ENCODE measurements at places on chromosomes 11 and 22. TPM values are rescaled to one million over a fixed set of nuclear protein-coding genes. Genes with fewer than 3 reads are reported as not detected.
A peak's percentile ranks its signal among the peaks of the same experiment; 100 is the strongest.

GRCh38 chr22:46732513-46732912 is 5.5 kb downstream of the CERK start:
- no peak for DNase-seq

DNA sequence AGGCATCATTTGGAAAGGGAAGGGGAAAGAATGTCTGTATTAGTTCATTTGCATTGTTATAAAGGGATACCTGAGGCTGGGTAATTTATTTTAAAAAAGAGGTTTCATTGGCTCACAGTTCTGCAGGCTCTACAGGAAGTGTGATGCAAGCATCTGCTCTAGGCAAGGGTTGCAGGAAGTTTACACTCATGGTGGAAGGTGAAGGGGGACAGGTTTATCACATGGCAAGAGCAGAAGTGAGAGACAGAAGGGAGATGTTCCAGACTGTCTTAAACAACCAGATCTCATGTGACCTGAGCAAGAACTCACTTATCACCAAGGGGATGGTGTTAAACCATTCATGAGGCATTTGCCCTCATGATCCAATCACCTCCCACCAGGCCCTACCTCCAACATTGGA is 90.6 kb downstream of the CCDC83 start:
- no peak for DNase-seq

The OR52B4 gene
- not detected for total RNA-seq

The PATE4 gene
- total RNA-seq: not detected

DNA sequence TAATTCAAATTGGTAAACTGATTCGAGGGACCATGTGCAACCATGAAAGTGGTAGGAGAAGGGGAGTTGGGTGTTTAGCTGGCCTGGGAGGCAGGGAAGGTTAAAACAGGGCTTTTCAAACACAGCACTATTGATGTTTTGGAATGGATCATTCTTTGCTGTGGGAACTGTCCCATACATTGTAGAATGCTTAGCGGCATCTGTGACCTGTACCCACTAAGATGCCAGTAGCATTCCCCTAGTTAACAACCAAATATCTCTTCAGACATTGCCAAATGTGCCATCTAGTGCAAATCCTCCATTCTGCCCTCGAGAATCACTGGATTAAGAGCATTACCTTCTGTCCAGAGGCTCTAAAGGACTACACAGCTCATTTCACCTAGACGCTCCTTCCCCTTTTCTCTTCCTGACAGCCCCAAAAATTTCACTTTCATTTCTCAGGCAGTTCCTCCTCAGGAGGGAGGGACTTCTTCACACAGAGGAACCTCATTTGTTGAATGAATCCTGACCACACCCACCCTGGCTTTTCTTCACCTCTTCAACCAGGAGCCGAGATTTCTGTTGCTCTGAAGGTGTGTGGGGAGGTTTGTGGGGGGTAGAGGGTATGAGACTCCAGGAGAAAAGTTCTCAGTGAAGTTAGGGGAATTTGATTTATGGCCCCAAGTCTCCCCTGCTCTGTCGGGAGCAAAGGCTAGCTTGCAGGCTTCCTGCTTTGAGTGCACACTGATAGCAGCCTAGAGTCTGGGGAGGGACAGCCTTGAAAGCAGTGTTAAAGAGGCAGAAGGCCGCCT is at the start of gene TRIM34:
TRIM34 (plus strand) TSS at position 513 of the 791 bp plus-strand sequence. CDS start 7,331 bp downstream, outside the sequence.
- no peak for DNase-seq

The OR5A1 gene
- total RNA-seq: not detected

- DNase-seq: no peak
These were observed 954 bp upstream of the MN1 start for GRCh38 chr22:27802346-27803073.

The OLFML1 gene
- total RNA-seq: not detected

DNA sequence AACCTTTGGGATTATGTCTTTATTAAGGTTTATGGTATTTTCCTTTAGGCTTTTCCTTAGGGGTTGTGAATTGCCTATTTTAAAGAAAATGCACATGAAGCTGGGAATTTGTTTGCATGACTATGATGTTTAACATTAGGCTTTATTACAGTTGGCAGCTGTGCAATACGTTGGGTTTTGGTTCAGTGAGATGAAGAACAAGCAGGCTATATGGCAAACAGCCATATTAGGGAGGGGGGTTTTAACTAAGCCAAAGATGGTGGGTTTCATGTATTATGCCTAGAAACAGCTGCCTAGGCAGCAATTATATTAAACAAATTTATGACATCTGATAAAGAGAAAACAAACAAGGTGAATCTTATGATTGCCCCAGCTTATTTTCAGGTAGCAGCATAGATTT is 880.8 kb downstream of the FAM181B start:
- no peak for DNase-seq

The NOX4 gene
- total RNA-seq: not detected

The RBM4B gene
- 18.1 TPM for total RNA-seq

The PRSS23 gene
- total RNA-seq: 3.8 TPM

DNA sequence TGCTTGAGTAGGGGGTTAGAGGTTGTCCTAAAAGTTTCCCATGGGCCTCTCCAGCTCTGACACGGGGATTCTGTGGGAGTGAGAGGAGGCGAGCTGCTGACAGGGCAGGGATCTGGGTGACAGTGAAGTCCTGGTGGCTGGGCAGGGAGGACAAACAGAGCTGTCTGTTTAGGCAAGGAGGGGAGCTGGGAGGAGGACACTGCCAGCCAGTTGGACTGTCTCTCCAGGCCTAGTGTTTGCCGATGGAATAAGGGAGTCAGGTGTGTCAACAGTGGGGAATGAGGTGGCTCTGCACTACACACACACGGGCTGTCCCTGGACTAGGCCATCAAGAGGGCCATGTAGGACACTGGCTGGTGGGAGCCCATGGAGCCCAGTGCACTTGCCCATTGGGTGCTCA is 20.6 kb upstream of the SYT7 start:
- no peak for DNase-seq

GRCh38 chr11:121575250-121575962 is 122.6 kb upstream of the SORL1-AS1 start:
- no peak for DNase-seq

- no peak for DNase-seq
These were observed 60.0 kb upstream of the MYEOV start for GRCh38 chr11:69233744-69234570.

GRCh38 chr11:77127920-77128691 is at the start of gene MYO7A:
TSS of gene MYO7A (plus strand) at chr11:77128246. CDS start at chr11:77130635, 2,389 bp downstream.
- DNase-seq: no peak

The PLAAT2 gene
- not detected for total RNA-seq

- DNase-seq: no peak
These were observed 50.1 kb downstream of the DDX6 start for GRCh38 chr11:118740892-118741291.

GRCh38 chr22:42892156-42892555 is 35.1 kb upstream of the ARFGAP3 start:
- DNase-seq: no peak

- DNase-seq: no peak
These were observed 12.7 kb upstream of the CYP2R1 start for GRCh38 chr11:14904745-14905103.

The ADAMTS15 gene
- total RNA-seq: 0.44 TPM

DNA sequence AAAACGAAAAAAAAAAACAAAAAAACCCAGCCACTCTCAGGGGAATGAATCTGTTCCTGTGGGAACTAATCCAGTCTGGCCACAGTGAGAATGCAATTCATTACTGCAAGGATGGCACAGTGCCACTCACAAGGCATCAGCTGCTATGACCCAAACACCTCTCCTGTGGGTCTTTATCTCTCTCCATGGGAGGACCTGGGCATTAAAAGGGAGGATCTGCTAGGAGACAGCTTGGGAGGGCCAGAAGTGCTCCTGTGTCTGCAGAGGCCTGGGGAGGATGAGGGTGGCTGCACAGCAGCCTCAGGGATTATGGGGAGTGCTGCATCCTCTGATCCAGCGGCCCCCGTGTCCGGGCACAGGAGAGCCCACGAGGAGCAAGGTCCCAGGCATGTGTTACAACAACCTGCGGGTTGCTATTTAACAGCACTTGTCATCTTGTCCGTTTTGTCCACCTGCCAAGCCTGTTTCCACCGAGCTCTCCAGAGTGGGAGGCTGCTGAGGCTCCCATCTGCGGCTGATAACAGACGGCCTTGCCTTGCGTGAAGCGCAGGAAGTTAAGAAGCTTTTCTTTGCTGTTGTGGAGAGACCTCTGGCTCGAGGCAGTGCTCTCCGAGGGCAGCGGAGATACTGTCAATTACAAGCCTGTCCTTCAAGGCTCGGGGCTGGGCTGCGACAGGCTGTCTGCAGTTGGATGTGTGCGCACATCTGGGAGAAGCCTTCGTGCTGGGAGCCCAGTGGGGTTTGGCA is 97.7 kb downstream of the NXPE2 start:
- DNase-seq: no peak

DNA sequence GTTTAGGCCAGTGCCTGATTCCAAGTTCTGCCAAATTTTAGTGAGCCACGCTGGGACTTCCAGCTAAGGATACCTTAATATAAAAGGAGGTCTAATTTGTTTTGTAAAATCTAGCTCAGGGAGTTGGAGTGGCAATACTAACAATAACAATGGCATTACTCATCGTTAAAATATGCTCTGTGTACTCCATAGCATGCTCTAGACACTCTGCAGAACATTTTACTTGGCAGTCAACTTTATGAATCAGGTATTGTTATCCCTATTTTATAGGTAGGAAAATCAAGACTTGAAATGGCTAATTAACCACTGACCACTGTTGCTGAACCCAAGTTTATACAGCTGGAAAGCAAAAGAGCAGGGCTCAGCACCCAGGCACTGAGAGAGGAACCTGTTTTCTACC is 485.0 kb upstream of the KIRREL3 start:
- DNase-seq: no peak

DNA sequence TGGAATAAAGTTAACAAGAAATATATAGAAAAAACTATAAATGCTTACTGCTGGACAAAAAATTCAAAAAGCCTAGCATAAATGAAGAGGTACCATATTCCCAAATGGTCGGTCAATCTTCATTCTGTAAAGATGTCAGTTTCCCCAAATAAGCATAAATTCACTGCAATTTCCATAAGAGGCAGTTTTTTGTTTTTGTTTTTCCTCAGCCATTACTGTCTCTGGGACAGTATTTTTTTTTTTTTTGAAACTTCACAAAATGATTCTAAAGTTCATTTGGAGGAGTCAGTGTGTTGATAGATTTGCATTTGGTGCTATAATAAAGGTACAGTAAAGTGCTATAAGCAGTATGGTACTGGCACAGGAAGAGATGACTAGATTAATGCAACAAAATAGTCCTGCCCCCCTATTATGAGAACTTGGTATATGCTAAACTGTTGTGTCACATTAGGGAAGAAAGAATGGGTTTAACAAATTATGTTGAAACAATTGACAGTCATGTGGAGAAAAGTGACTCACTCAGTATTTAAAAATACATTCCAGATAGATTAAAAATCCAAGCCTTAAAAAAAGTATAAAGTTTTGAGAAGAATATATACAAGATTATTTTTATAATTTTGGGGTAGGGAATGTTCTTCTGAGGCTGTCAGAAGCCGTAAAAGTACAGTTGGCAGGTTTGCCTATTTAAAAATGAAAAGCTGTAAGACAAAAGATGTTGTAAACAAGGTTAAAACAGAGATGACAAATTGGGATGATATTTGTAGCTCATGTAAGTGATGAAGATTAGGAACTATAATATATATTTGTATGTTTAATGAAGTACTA is 2.6 kb upstream of the FTH1 start:
- no peak for DNase-seq

DNA sequence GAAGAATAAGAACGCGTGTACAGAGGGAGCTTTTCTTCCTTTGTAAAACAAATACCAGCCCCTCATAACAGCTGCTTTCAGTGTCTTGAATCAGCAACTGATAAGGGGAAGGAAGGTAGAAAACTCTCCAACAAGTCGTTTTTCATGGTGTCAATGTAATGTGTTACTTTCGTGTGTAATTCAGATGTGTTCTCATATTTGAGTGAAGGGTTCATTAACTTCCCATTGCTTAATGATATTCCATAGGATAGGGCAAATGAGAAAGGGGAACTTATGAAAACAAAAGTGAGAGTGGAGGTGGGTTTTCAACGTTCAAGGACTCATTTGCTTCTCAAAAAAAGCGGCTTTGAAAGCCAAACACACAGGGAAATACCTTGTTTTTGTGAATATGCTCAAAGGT is 452.1 kb downstream of the NTM start:
- no peak for DNase-seq

The MMP11 gene
- total RNA-seq: 7.4 TPM

DNA sequence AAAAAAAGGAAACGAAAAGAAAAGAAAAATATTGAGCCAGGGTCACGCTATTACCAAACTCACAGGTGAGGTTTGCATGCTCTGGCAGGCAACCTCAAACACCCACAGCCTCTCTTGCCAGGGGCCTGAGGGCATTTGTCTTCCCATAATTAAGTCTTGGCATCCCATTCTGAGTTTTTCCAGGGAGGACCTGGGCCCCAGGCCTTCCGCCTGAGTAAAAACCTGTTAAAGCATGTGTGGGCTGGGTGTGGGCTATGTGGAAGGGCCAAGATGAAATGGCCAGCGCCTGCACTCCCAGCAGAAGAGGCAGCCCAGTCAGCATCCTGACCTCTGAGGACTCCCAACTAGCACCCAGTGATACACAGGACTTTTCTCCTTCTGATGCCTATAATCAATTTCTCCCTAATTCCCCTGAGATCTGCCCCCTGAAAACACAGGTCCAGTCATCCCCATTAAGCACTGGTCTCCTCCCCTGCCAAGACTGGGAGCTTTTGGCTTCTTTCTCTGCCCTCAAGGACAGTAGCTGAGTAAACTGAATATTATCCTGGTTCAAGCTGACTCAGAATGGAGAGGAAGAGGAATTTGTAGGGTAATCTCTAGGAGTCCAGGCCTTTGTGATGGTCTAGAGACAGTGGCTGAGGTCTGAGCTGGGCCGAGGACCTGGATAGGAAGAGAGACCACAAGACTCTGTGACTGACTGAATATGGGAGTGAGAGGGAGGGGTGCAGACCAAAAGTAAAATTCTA is 35.6 kb upstream of the ACER3 start:
- no peak for DNase-seq

GRCh38 chr11:104124979-104125378 is 39.0 kb downstream of the PDGFD start:
- DNase-seq: no peak

DNA sequence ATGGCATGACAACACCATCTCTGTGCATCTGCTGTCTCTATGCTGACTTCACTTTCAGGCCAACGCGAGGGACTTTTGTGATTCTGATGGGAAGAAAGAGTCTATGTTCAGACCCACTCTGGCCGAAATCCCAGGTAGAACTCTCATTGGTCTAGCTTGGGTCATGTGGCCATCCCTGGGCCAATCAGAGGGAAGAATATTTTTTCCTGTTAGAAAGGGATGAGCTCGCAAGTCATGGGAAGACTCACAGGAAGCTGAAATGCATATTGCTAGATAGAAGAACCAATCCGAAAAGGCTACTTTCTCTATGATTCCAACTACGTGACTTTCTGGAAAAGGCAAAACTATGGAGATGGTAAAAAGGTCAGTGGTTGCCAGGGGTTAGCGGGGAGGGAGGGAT is 56.0 kb upstream of the LINC01488 start:
- no peak for DNase-seq

The F2 gene
- total RNA-seq: 0.47 TPM

- DNase-seq: no peak
These were observed 5.1 kb upstream of the DCHS1 start for GRCh38 chr11:6660712-6661111.

GRCh38 chr11:73184953-73185671 is 33.0 kb upstream of the P2RY2 start:
- DNase-seq: peak; percentile 40
